Heart right ventricle (tissue), 16 donors: ENCODE measurements at places on chromosomes 2 and 18. TPM values are rescaled to one million over a fixed set of nuclear protein-coding genes. Genes with fewer than 3 reads are reported as not detected.

Gene VWA3B
- 0.28 TPM for total RNA-seq

Gene SMYD1
- 378 TPM for total RNA-seq

Gene CROCC2
- total RNA-seq = not detected

Gene VWC2L
- not detected for total RNA-seq

Gene SETBP1
- total RNA-seq = 9.0 TPM

DNA sequence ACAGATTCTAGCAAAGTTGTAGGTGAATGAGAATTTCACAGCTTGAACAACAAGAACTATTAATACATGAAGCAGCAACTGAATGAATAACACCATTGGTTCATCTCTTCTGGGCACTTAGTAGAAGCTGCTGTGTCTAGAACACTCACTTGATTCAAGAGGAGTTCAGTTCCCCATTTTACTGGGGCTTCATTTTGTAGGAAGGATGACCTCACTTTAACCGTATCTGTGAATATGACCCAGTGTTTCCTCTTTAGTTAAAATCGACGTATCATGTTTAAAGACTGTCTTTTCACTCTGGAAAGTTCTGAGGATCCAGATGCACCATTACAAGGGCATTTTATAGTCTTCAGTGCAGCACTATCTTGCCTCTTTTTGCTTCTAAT lies 47.8 kb downstream of the LRRTM1 start:
- H3K36me3 ChIP-seq = no peaks in the 10 kb centered on the region
- no peak for DNase-seq
- no peaks in the 10 kb centered on the region for H3K27me3 ChIP-seq

- no peak overlapping the region for H3K27ac ChIP-seq
- no peaks in the 10 kb centered on the region for H3K4me1 ChIP-seq
- DNase-seq = no peak
- no peak overlapping the region for H3K4me3 ChIP-seq
- H3K27me3 ChIP-seq = no peaks in the 10 kb centered on the region
- H3K36me3 ChIP-seq = no peaks in the 10 kb centered on the region
These were observed 424.3 kb upstream of the ACVR2A start for GRCh38 chr2:147420517-147420916.

DNA sequence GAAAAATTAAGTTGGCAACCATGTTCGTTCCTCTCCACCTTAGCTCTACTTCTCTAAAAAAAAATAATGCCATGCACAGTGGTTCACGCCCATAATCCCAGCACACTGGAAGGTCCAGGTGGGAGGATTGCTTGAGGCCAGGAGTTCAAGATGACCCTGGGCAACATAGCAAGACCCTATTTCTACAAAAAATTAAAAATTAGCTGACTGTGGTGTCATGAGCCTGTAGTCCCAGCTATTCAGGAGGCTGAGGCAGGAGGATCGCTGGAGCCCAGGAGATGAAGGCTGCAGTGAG lies 40.1 kb upstream of the NPAS2 start:
- peaks cover 22% of the 10 kb centered on the region for H3K4me1 ChIP-seq
- H3K27ac ChIP-seq = no peak overlapping the region
- no peak for DNase-seq

- H3K27me3 ChIP-seq = no peaks in the 10 kb centered on the region
- H3K4me3 ChIP-seq = no peak overlapping the region
- no peak overlapping the region for H3K27ac ChIP-seq
- H3K4me1 ChIP-seq = peaks cover 43% of the 10 kb centered on the region
- DNase-seq = no peak
These were observed 2.0 kb downstream of the AGPS start for GRCh38 chr2:177394594-177394973.

GRCh38 chr2:24233321-24233720 lies 58.5 kb downstream of the FAM228A start:
- H3K27me3 ChIP-seq = no peaks in the 10 kb centered on the region
- H3K4me3 ChIP-seq = no peak overlapping the region
- no peaks in the 10 kb centered on the region for H3K36me3 ChIP-seq
- no peak for DNase-seq
- no peak overlapping the region for H3K27ac ChIP-seq
